Heart right ventricle (tissue), 16 donors: ENCODE measurements at places on chromosomes 1 and 21.

GRCh38 chr1:65360648-65361047, 51.3 kb downstream of the DNAJC6 start:
- DNase-seq = no peak

DNA sequence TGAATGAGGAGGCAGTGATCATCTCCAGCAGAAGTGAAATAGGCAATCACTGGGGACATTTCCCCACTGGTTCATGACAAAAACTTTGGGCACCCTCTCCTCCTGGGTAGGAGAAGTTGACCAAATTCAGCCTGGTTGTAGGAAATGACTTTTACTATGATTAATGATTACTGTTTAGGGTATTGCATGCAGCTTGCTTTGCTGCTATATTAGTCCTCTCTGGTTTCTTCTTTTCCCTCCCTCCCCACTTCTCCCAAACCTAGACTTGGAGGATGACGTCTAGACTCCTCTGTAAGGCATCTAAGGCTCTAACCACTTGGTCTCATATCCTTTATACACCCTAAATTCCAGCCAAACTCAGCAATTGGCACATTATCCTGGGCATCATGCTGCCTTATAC, 3.4 kb upstream of the RGS16 start:
- no peak for DNase-seq

GRCh38 chr1:45522324-45523104, 830 bp upstream of the PRDX1 start:
- DNase-seq = no peak

DNA sequence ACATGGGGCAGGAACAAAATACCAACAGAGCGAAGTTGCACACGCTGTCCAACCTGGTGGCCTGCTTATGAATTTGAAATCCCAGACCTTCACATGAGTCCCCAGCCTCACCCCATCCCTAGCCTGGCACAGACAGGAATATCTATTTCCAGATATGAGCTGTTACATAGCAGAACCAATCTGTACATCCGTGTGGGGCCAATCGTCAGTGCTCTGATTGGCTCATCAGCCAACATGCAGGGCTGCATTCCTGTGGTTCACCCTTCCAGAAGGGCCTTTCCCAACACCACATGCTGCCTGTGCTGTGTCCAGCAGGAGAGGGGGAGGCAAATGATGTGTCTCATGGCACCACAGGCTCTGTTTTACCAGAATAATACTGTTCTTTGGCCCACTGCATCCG, 31.3 kb downstream of the CCN1 start:
- DNase-seq = peak; percentile 10

DNA sequence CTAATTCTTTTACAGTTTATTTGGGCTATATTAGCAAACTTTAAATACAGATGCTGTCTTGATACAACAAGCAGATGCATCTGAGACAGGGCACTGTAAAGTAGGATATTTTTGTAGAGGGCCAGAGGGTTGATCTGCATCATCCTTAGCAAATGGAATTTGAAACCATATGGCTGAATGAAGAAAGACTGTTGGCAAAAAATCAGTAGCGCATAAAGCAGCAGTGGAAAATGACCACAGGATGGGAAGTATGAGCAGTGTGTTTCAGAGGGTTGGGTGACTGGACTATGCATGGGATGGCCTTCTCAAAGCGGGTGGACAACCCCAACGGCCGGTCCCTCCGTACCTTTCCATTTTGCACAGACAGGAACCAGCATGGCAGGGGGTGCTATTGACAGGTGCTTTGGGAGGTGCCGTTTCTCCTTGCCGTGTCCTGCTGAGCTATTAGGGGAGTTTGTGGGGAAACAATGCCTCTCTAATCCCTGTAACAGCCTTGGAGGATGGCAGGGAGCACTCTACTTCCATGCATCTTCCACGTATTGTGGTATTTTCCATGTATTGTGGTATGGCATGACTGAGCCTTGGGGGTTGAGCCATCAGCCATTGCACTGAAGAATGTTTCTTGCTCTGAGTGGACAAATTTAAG, 5.9 kb downstream of the LRRC8B start:
- DNase-seq = no peak

- no peak for DNase-seq
Measured at GRCh38 chr1:63883494-63884235, 109.8 kb downstream of the ROR1 start.
